ENCODE measurements at places on chromosomes 1 and 21.

DNA sequence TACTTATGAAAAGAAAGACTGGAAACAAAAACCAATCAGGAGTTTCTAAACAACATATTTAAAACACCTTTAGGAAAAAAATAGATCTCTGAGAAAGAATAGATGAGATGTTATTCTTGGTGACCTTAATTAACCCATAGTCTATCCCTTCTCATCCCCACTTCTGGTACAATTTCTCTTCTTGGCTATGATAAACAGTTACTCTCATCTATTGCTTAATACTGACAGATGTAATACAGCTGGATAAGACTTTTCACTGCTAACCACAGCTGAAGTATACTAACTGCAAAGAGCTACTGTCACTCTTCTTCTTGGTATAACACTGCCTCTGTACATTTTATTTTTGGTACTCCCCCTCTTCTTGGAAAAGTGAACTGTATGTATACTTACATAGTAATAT is 15.2 kb downstream of the EXTL2 start:
- no peak for ATAC-seq

GRCh38 chr1:226763905-226764264 is 24.8 kb upstream of the ITPKB start:
- ATAC-seq, result peak; percentile 86

GRCh38 chr21:45444385-45444784 is 39.4 kb downstream of the COL18A1 start:
- no peak for ATAC-seq

DNA sequence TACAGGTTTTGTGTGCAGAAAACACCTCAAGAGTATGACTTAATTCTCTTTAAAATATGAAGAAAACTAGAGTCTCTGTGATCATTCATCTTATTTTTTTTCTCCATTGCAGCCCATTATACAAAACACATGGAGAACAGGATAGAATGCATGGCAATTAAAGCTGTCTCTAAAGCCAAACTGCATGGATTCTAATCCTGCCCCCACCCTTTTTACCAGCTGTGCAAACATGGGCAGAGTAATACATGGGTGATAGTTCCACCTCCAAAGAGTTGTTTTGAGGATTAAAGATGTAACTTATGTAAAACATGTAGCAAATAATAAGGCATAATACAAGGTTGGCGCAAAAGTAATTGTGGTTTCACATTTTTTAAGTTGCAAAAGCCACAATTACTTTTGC is 114.4 kb downstream of the CLEC20A start:
- ATAC-seq, result no peak

DNA sequence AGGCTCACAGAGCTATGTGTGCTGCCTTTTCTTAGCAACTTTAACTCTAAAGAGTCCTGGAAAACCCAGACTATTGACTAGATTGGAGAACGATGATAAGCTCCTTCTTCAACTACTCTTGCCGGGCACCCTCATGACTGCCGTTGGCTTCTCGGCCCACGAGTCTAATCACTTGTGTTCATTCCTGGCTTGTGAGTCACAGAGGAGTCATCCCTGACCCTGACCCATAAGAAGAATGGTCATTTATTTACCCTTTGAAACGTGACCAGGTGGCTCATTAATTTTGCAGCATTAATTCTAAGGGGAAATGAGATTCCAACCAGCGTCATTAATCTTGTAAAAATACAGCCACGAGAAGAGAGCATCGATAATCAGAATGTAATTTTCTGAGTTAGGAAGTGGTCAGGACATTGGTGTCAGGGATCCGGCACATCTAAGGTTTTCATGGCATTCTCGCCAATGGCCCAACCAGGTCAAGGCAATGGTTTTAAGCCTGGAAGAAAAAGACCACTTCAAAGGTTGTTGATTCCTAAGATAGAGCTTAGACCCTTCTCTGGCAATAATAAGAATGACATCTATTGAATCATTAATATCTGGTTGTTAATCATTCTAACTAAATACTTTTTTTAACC is 183.6 kb upstream of the RUNX1 start:
- peak; percentile 69 for ATAC-seq

DNA sequence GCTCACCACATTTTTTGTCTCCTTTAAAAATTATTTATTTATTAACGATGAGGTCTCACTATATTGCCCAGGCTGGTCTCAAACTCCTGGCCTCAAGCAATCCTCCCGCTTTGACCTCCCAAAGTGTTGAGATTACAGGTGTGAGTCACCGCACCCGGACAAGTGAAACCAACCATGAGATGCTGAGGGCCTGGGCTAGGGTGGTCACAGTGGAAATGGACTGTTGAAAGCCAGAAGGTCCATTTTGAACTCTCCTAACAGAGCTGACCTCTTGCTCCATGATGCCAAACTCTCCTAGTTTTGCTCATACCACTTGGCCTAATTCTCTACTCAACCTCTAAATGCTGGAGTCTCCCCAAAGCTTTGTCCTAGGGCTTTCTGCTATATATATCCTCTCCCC is 109.1 kb downstream of the SLC45A1 start:
- no peak for ATAC-seq

GRCh38 chr1:7856345-7856744 is 3.5 kb upstream of the UTS2 start:
- ATAC-seq, result no peak

DNA sequence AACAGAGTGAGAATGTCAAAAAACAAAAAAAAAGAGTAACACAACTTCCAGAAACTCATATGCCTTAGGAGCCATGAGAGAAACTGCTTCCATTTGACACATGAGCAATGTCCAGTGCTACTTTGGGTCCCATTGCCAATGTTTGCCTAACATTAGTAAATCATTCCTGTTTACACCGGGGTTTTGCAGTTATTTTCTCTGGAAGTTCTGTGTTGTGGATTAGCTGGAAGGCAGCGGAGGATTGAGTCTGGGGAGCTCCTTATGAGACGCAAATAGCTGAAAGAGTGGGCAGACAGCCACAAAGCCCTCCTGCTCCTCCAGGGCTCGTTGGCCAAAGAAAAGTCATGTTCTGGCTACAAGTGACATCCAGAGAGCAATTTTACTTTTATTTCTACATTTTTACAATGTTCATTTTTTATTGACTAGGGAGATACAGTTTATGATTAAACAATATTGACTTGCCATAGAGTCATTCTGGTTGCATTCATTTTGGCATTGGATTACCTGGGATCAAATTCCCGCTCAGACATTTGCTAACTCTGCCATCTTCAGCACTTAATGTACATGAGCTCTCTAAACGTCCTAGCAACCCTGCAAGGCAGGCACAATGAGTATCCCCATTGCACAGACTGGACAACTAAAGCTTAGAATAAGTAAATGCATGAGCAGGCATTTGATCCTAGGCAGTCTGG is 66.4 kb upstream of the GALNT2 start:
- ATAC-seq, result no peak

- no peak for ATAC-seq
These were observed 9.7 kb downstream of the CELA2B start for GRCh38 chr1:15485636-15486035.

Data from SK-N-SH treated with all-trans-retinoic acid at 6 μM for 48 hours (cell line).